ENCODE measurements at places on chromosomes 16 and 17.

DNA sequence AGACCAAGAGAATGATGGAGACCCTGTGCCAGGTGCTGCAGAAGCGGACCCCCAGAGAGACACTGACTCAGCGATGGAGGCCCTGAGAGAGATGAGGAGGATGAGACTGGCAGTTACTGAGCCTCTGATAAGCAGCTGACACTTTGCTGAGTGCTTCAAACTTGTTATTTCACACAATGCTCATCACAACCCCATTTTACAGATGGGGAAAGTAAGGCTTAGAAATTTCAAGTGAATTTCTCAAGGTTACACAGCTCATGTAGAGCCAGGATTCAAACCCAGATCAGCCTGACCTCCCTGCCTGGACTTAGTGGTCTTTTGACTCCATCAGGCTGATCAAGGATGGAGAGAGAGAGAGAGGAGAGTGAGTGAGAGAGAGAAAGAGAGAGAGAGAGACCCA lies 27.2 kb downstream of the MRM1 start:
- DNase-seq = no peak

DNA sequence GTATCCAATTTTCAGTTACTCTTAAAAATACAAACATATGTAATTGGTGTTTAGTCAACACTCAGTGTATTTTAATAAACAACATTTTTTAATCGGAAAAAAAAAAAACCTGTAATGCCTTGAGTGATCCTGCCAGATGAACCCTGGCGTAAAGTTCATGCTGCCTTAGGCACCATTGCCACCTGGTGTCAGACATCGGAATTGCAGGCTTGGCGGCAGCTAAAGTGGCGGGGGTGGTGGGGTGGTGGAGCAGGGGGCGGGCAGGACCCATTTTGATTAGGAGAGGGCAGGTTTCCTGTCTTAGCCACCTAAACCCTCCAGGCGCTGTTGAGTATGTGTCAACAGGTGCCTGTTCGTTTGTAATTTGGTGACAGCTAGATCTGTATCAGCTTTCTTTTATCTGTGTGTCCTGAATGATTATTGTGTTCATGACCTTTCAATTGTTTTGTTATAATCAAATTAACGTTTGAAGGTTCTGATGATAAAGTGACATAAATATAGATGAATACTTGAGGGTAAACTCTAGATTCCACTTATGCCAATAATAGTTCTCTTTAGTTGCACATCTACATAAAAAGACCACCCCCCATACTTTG lies 588.7 kb downstream of the CDH13 start:
- DNase-seq = peak; percentile 37

DNA sequence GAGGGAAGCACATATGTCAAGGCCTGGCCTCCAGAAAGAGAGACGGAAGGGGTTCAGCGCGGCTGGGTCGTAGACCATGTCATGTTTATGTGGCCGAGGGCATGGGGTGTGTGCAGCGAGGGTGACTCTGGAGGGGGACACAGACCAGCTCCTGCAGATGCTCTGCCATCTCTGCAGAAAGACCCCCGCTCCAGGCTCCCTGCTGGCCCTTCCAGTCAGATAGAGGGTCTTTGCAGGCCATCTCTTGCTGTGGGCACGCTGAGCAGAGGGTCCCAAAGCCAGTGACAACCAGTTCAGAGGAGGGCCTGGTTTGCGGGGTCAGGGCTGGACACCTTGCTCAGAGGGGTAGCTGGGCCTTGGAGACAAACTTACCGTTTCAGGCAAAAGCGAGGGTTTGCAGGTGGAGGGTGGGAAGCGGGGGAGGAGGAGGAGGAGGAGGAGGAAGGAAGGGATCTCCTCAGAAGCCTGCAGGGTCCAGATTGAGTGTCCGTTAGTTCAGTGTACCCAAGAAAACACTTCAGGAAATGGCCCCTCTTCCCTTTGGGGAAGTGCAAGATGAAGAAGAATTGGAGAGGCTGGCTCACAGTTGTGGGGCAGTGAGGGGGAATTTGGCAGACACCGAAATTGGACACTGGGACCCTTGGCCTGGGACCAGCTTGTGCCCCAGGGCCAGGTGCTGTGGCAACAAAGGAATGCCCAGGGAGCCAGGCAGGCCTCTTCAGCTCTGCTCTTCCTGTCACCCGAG lies 102.8 kb downstream of the CMIP start:
- no peak for DNase-seq

DNA sequence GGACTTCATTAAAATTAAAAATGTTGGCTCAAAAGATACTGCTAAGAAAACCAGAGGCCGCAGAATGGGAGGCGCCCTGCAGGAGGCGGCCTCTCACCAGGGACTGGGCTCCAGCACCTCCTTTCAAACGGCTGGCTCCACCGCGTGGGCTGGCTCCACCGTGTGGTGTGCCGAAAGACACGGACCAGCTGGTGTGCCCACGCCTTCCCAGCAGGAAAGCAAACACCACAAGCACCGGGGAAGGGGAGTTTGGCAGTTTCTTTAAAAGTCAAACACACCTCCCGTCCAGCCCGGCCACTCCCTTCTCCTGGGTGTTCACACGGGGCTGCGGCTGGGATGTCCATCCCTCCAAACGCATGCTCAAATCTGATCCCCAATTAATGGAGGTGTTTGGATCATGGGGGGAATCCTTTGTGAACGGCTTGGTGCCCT lies 13.9 kb downstream of the HAGH start:
- peak; percentile 40 for DNase-seq

DNA sequence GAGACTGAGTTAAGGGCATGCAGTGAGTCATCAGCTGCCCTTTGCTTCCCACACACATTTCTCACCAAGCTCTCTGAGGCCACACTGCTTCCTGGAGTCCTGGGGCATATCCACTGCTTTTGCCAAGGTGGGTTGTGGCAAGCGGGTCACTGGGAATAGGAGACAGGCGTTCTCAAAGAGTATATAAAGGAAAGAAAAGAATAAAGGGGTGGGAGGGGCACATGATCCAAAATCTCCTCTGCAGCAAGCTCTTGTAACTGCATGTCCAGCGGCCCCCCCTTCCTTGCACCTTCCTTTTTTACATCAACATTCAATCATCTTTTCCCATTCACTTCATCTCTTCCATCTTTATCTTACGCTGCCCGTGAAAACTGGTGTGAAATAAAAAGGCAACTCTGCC lies 259.1 kb upstream of the RPL38 start:
- DNase-seq = no peak

- DNase-seq = peak; percentile 33
These were observed 66.1 kb downstream of the AXIN2 start for GRCh38 chr17:65495122-65496055.

DNA sequence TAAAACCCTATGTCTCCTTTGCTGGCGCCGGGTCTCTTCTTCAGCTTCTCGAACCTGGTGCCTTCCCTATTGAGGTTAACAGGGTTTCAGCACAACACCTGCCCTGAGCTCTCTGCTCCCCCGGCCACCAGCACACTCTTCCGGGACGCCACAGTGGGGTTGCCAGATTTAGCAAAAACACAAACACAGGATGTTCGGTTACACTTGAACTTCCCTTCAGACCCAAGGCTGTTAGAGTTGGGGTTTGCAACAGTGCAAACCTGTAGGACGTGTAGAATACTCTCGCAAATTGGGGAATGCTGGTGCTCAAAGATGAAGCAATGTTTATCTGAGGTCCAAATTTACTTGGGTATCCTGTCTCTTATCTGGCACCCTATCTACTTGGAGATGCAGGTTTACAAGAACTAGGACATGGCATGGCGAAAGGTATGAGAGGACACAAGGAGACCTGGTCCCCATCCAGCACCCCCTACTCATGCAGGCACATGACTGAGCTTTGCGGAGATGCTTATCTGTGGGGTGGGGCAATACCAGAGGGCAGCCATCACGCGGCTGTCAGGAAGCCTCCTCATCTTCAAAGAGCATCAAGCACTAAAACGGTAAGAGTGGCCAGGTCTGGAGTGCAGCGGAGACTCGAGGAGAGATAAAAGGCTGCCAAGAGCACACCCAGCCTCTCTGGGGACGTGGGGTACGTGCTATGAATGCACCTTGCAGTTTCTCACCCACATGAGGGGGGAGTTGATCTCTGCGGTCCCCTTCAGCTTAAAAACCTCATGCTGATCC lies 52.8 kb downstream of the SDK2 start:
- DNase-seq = no peak

DNA sequence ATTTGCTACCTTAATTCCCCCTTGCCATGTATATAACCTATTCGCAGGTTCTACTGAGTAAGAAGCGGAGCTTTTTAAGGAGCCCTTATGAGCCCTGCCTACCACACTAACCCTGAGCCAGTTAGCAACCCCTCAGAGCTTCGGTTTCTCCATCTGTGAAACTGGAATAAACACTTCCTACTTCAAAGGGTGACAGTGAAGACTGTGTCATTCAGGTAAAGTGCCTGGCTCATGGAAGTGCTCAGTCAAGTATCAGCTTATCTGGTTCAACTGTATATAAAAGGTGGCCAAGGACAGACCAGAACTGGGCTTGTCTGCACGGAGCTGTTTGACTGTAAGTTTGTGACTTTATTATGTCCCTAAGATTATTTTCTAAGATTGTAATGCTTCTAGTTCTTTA lies 31.0 kb downstream of the TXNDC11 start:
- DNase-seq = no peak

- no peak for DNase-seq
These were observed 21.2 kb downstream of the CARHSP1 start for GRCh38 chr16:8847623-8848022.

DNA sequence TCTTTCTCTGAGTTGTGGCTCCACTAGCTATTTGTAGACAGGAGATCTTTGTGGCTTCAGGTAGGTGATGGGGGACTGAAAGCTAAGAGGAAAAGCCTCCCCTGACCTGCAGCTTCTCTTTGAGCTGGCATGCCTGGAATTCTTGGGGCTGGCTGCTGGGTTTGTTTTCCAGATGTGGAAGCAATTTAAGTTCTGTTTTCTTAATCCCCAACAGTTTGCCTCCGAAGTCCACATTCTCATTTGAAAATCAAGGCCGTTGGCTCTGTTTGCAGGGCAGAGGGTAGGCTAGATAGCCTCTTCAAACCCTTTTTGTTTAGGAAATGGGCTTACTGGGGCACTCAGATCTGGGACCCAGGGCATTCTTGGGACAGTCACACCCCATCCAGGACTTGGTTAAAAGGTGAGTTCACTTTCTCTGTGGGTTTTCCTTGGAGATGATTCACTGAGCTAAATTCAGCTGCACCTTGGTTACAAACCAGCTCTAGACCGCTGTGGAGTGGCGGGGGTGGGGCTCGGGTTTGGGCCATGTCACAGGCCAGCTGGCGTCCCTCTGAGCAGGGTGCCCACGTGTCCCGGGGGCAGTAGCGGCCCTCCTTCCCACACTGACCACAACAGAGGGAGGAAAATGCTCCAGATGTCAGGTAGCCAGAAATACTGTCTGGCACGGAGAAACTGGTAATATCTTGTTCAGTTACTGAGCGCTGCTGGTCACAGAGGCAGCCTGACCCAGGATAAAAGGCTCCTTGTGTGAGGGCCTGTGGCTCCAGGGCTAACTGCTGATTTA lies 108.5 kb downstream of the RAB11FIP4 start:
- peak; percentile 43 for DNase-seq

DNA sequence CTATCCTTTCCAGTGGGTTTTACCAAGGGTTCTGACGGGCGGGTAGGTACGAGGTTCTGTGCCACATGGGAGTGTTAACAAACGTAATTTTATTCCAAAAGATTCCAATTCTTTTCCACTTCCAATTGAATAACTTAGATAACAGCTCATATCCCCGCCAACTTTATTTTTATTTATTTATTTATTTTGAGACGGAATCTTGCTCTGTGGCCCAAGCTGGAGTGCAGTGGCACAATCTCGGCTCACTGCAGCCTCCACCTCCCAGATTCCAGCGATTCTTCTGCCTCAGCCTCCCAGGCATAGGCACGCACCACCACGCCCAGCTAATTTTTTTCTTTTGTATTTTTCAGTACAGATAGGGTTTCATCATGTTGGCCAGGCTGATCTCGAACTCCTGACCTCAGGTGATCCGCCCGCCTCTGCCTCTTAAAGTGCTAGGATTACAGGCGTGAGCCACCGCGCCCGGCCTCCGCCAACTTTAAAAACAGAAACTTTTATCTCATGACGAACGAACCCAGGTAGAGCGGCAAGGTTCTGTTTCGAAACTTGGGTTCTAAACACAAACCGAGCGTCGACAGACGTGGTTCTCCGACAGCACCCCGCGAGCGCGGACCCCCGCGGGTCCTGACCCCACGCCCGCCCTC lies 613 bp downstream of the ECI1 start:
- DNase-seq = peak; percentile 73
